LoVo (cell line): ENCODE measurements at places on chromosomes 5 and 9.

GRCh38 chr5:31846934-31847333, 208.0 kb downstream of the PDZD2 start:
- DNase-seq = no peak

GRCh38 chr9:94084314-94084713, at the start of gene PTPDC1:
Gene PTPDC1 (plus strand): TSS chr9:94084464. CDS start chr9:94084531, 67 bp downstream.
- DNase-seq = no peak

- DNase-seq = no peak
Observed at GRCh38 chr5:109681763-109682162, 8.0 kb upstream of the MAN2A1 start.

DNA sequence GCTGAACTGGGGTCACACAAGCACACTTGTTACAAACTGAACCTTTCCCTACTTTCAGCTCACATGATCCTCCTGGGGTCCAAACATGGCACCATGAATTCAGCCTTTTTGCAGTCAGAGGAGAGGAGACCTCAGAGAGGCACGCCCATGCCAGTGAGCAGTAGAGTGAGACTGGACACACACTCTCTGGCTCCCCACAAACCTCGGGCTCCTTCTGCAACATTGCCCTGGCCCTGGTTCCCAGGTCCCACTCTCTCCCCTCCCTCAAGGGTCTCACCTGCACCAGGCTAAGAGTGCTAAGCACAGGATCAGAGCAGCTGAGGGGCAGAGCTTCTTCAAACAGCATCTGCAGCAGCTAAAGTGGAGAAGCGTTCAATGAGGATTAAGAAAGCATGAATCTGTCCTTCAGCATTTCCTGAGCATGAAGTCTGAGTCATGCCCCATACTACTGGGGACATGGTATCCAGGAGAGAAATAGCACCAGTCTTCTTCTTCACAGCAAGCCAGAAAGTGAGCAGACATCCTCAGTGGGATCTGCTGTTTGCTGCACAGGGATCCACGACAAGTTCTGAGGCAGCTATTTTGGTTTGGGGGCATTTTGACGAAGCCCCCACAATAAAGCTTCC, 27.2 kb downstream of the SLC35A4 start:
- DNase-seq = no peak

GRCh38 chr5:172870291-172870714, 36.3 kb downstream of the ERGIC1 start:
- DNase-seq = no peak

GRCh38 chr5:16076657-16077056, 102.9 kb downstream of the MARCHF11 start:
- no peak for DNase-seq

- no peak for DNase-seq
Observed at GRCh38 chr5:74977471-74977870, 74.9 kb downstream of the GCNT4 start.

- no peak for DNase-seq
Observed at GRCh38 chr9:92158097-92158601, 42.9 kb upstream of the SPTLC1 start.

- DNase-seq = no peak
Observed at GRCh38 chr5:72034770-72035169, 72.5 kb upstream of the MAP1B start.

DNA sequence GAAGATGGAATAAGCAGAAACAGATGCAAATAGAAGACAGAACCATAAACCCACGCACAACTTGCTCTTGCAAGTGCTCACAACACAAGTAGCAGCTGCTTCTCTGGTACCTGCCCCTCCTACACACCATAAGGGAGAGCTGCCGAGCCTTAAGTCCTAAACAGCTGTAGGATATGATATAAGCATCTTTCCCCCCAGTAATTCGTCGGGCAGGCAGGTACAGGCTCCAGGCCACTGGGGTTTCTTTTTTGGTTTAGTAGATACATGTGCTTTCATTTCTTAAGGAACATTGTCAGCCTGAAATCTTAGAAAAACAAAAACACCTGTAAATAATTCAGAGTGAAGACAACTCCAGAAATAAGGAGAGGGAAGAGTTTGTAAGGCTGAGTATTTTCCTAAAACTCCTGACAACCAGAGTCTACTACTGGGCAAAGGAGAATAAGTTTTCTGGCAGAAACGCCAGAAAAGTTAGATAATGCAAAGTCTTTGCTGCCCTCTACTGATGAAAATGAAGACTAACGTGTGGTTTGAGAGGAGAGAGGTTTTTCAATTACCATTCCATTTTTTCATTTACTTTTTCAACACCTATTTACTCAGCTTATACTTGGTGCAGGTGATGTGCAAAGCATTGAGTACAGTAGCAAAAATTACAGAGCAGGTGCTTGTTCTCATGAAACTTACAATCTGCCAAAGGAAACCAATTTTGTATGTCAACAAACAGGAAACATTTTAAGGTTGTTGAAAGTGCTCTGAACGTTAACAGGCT, 20.1 kb upstream of the TCERG1 start:
- DNase-seq = peak; percentile 72

DNA sequence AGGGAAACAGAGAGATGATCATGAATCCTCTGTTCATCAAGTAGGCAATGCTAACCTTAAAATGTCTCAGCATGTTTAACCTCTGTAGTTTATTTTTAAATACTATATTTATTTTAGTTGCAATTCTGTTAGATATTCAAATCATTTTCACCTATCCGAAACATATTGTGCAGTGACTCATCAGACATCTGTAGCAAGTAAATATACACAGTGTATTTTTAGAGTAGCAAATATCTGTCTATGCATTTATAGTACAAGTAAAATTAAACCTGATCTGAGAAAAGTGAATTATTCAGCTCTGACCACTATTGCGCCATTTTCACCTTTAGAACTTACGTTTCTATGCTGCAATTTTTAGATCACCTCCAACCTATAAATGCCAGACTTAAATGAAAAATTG, 24.3 kb upstream of the TUSC1 start:
- DNase-seq = no peak

GRCh38 chr5:7779019-7780005, 71.6 kb downstream of the CFAP90 start:
- no peak for DNase-seq

GRCh38 chr5:124438903-124439281, 307.5 kb downstream of the ZNF608 start:
- DNase-seq = no peak

DNA sequence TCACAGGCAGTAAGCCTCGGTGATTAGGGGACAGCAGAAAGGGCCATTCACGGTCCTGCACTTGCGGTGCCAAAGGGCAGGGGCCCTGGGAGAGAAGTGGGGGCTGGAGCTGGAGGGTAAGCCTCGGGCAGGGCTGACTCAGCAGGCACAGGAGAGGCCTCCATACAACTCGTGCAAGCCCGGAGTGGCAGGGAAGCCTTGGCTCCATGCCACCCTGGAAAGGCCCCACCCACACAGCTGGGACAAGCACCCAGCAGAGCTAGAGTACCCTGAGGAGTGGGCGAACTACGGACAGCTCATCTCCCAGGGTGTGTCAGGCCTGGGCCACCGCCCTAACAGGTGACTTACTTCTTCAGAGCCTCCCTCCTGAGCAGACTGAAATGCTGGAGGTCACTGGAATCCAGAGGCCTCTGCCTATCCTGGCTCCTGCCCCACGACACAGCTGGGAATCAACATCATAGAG, 5.6 kb upstream of the CAMK2A start:
- peak; percentile 42 for DNase-seq

DNA sequence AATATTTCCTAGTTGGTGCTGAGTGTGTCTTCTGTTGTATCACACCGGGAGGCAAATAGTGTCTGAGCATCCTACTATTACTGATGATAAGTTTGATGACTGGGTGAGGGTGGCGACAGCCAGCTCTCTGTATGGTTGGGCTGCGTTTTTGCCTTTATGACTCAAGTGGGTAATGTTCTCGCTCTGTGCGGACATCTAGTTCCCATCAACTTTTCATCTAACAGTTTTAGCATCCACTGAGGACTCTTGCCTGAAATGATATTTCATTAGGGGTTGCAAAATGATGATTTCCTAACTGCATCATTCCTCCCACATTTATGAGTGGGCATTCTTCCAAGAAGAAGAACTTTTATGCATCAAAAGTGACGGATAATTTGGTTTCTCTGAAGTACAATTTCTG, 26.5 kb downstream of the HMCN2 start:
- no peak for DNase-seq

DNA sequence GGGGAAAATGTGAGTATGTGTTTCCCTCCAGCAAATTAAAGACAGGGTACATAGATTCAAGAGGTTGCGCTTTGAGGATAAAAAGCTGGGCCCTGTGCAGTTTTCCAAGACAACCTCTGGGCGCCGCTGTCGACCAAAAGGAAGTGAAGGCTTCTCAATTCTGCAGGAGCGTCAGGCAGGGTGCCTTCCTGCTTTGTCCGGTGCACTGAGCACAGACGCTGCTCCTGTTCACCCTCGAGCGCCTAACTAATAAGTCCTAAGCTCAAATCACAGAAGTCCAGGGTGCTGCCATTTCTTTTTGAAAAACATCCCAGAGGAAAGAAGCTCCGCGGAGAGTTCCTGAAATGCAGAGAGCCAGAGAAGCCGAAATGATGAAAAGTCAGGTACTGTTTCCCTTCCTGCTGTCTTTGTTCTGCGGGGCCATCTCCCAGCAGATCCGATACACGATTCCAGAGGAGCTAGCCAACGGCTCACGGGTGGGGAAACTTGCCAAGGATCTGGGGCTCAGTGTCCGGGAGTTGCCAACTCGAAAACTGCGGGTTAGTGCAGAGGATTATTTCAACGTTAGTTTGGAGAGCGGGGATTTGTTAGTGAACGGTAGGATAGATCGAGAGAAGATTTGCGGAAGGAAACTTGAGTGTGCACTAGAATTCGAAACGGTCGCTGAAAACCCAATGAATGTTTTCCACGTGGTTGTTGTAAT, at the start of gene PCDHGB1:
TSS of gene PCDHGB1 (plus strand) at position 183 of the 703 bp plus-strand sequence. CDS start at position 345, 162 bp downstream.
- DNase-seq = no peak

DNA sequence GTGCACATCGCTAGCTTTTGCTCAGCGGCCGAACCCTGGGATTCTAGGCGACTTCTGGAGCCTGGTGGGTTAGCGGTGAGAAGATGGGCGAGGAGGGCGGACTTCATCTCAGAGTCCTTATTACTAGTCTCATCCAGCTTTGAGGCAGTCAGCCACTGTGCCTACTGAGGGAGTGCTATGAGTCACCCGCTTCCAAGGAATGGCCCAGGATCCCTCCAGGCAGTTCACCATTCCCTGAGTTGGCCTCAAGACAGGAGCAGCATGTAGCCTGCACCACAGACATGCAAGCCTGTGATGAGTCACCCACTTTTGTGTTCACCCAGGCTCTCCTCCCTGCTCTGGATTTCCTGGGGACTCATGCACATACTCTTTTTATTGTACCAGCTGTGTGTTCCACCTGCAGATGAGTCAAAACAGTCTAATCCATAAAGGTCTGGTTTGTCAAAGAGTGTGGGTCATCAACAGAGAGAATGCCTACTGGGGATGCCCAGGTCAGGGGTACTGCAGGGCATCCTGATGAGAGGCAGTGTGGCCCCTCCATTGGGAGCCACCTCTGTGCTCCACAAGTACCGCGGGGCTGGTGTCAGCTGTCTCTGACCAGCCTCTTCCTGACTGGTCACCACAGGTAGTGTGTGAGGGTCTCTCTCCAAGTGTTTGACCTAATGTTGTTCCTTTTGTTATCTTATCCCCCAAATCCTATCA, 20.2 kb downstream of the SLC22A5 start:
- peak; percentile 97 for DNase-seq

DNA sequence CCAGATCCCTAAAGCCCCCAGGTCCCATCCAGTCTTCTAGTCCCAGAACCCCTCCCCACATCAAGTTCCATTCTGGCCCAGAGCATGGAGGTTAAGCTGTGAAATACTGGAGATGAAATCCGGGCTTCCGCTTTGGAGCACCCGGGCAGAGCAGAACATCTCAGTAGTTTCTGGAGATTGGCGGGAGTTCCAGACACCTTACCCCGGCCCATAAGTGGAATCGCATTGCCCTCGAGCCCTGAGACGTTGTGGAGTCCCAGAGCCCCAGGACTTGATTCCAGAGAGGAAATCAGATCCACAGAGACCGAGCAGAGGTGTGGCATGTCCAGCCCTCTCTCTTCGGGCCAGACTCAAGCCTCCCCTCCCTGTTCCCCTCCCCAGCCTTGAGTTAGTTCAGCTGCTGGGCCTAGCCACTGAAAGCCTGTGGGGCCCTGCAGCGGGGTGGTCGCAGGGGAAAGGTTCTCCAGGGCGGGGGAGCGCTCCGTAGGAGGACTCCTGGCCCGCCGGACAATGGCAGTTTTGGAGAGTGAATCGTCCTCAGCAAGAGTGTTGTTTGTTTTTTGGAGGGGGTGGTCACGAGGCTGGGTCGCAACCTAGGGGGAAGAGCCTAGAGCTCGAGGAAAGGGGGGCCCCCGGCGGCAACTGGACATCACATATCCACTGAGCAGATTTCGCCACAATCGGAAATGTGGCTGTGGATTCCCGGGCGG, 1.0 kb upstream of the PAX5 start:
- peak; percentile 5 for DNase-seq

DNA sequence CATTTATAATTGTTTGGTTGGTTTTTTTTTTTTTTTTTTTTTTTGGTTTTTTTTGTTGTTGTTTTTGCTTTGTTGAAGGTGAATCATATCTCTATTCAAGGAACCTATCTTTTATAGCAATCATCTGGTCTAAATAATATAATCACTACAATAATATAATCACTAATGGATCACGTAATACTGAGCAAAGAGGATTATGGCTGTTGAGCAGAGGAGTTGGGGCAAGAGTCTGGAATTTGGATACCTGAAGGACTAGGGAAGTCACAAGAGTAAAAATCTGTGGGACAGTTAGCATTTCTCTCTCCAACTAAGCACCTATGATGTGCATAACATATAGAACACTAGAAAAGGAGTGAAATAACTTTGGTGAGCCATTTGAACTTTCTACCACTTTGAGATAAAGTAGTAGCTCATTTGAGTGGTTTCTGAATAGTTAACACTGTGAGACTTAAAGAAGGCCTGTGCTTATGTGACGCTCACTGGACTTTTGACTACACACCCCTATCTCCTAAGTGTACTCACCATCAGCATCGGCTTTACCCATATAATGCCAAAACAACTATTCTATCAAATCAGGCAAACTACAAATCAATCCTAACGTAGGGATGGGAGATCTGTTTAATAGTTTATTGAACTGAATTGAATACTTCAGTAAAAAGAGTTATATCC, 564.9 kb upstream of the TUSC1 start:
- no peak for DNase-seq

- peak; percentile 41 for DNase-seq
Observed at GRCh38 chr5:179795049-179795862, 1.5 kb downstream of the LTC4S start.

DNA sequence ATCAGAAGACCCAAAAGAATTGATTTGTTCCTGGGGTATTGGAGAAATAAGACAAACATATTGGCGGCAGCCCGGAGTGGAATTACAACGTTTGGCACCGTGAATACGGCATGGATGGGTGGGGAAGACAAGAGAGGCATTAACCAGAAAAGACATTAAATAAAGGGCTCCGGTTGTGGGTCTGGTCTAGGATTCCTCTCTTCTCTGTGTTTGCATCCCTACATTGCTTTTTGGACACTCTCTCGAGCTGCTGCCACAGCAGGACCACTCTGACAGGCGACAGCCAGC, 138.7 kb upstream of the PALM2AKAP2 start:
- no peak for DNase-seq

GRCh38 chr9:35557320-35557719, 47.7 kb upstream of the TESK1 start:
- DNase-seq = no peak

GRCh38 chr9:128634111-128634510, 22.5 kb downstream of the DYNC2I2 start:
- DNase-seq = no peak
